ENCODE measurements at places on chromosomes 7 and 10. TPM values are rescaled to one million over a fixed set of nuclear protein-coding genes. Genes with fewer than 3 reads are reported as not detected.

- no peak for DNase-seq
Observed at GRCh38 chr10:73969224-73969841, 28.6 kb upstream of the VCL start.

DNA sequence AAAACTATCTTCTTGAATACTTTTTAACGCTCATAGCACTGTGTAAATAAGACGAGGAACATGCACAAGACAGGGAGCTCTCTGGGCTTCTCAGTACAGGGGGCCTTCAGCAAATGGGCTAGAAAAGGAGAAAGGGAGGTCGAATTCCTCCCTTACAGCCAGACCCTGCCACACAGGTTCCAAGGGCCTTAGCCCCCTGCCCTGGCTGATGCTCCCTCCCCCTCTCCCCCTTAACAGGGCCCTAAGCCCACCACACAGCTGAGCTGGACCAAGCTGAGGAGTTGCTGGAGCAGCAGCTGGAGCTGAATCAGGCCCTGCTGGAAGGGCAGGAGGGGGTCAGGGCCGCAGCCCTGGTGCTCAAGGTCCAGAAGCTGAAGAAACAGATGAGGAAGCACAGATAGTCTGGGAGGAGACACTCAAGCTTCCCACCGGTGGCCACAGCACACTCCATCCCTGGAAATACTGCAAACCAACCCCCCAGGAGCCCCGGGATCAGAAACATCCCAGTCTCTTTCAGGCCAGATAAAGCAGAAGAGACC, 153.9 kb downstream of the SNX13 start:
- DNase-seq = no peak

- no peak for DNase-seq
Observed at GRCh38 chr7:24834128-24834798, 77.0 kb upstream of the GSDME start.

GRCh38 chr10:78899098-78899754, 169.5 kb upstream of the ZMIZ1 start:
- DNase-seq = peak; percentile 66

GRCh38 chr10:43943119-43943817, 294.6 kb upstream of the ZNF32 start:
- no peak for DNase-seq

FEZF1 gene
- 0.13 TPM for total RNA-seq
